ENCODE measurements at places on chromosomes 13 and 19. TPM values are rescaled to one million over a fixed set of nuclear protein-coding genes. Genes with fewer than 3 reads are reported as not detected.

PIN1 gene
- 48.2 TPM for total RNA-seq

CNN1 gene
- 6.9 TPM for total RNA-seq

ZSCAN5C gene
- total RNA-seq: not detected

COL4A2 gene
- 79.7 TPM for total RNA-seq

CGB8 gene
- not detected for total RNA-seq

IGFL3 gene
- total RNA-seq: not detected

LYPD5 gene
- 0.70 TPM for total RNA-seq
